ENCODE measurements at places on chromosomes 12 and 14.

- no peak for DNase-seq
Observed at GRCh38 chr14:84704601-84705000, 825.3 kb upstream of the FLRT2 start.

DNA sequence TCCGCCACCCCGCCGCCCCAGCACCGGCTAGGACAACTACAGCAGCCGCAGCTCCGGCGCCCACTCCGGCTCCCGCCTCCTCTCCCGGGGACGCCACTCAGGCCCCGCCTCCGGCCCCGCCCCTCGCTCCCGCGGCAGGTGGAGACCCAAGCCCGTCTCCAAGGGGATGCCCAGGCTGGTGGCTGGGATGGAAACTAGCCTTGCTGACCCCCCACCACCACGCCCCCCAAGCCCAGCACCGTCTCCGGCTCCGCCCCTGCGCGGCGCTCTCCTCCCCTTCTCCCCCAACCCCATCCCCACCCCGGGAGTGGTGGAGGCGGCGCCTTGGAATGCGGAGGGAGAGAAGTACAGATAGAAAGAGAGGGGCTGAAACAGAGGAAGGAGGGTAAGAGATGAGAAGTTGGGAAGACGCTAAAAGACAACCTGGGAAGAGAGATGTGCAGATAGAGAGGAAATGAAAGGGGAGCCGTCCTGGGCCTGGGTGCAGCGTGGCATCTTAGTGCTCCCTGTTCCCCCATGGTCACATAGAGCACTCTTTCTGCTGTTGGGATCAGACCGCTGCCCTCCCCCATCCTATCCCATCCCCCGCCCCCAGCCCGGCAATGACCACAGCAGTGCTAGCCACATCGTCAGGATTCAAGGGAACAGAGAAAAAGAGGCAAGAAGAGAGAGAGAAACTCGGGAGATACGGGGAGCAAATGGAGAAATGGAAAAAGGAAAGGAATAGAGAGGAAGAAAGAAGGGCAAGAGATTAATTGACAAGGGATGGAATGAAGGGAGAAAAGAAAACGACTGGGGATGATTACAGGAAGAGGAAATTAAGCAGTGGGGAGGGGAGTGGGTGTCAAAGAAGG lies at the start of gene ITGA7:
ITGA7 (minus strand) TSS at position 64 of the 854 bp plus-strand sequence. CDS start 222 bp downstream, outside the sequence.
- peak; percentile 68 for DNase-seq

- no peak for DNase-seq
Observed at GRCh38 chr12:12915656-12916055, 24.3 kb downstream of the GPRC5A start.

GRCh38 chr12:24697769-24698168 lies 251.1 kb downstream of the BCAT1 start:
- DNase-seq: no peak

DNA sequence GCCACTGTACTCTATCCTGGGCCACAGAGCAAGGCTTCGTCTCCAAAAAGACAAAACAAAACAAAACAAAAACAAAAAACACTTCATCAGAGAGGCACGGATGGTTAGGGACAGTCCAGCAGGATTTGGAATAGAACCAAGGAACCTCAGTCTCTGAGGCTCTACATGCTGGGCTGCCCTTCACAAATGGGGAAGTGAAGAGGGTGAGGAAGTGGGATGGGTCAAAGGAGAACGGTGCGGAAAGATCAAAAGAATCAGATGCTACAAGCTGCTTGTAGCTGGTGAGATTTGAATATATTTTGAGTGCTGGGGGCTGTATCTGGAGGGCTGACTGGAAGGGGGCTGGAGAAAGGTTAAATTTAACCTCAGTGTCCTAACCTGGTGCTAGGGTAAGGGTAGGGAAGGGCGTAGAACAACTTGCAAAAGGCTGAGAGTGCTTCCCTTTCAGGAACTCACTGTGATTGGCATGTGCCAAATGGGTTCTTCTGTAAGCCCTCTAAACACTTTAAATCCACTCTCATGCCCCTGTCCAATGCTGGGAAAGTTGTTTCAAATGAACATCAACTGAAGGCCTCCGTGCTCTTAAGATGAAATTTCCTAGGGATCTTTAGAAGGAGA lies 4.6 kb downstream of the FOXJ2 start:
- DNase-seq: no peak

GRCh38 chr14:75280831-75281653 lies 2.4 kb downstream of the FOS start:
- no peak for DNase-seq

DNA sequence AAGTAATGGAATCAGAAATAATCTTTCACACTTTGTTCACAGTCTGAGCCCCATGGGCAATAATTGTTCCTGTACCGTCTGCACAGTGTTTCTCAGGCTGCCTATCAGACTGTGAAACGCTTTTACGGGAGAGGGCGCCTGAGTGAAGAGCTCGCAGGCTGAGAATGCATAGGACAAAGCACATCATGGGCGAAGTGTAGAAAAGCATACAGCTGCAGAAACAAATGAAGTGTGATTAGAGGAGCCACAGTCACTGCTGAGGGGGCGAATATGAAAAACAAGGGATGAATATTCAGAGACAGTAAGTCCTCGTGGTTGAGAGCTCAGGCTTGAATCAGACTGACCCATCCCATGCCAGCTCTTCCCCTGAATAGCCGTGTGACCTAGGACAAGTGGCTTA lies 438.4 kb upstream of the DCN start:
- DNase-seq: no peak

All from activated naive CD4-positive, alpha-beta T cell treated with anti-CD3 and anti-CD28 coated beads, Interleukin-2, amount 50 U/mL, for 16 hours (primary cell).